Karpas-422 (cell line): ENCODE measurements at places on chromosomes 6 and 20.
A peak's percentile ranks its signal among the peaks of the same experiment; 100 is the strongest.

DNA sequence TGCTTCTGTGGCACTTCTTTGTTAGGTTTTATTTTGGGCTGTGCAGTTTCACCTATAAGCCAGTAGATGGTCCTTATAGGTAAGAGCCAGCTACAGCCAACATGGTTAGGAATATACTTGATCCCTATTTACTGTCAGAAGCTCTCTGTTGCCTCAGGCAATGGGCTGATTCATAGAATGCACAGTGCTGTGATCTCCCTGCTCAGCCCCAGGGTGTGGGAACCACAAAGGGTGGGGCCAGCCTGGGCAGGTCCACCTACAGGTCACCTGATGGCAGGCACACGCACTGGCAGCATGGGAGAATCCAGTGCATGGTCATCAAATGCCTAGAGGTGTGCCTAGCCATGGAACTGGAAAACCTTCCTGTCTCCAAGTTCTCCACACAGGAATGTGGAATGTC is 191.9 kb downstream of the MOXD1 start:
- DNase-seq = no peak

- no peak for DNase-seq
These were observed 32.9 kb downstream of the TAF4 start for GRCh38 chr20:62032609-62033368.

DNA sequence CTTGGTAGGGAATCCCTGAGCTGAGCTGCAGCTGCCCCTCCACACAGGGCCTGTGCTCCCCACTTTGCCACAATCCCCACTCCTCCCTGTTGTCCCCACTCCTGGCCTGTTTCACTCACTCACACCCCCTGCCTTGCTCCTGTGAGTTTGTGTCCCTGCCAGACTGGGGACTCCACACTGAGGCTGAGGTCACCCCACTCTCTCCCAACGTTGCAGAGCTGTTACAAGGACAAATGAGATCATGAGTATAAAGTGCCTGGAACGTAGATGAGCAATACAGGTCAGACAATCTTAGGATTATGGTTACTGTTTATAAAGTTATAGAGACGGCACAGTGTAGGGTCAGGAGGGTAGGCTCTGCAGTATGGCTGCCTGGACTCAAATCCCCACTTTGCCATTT is 426.0 kb upstream of the SULF2 start:
- no peak for DNase-seq

GRCh38 chr6:1895721-1896120 is 286.0 kb downstream of the FOXC1 start:
- no peak for DNase-seq

DNA sequence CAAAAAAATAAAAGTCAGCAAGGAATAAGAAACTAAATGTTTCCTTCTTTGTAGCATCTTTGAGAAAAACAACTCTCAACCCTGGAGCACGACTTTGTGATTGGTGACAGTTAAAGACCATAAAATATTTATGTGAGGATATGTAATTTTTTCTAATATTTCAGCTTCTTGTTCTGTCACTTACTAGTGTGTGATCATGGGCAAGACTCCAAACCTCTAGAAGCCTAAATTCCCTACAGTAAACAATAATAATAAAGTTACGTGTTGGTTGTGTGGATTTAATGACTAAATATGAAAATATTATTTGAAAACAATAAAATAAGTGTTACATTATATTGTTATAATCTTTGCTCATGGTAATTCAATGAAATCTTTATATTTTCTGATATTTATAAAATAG is 735.6 kb upstream of the MARCKS start:
- DNase-seq = no peak

DNA sequence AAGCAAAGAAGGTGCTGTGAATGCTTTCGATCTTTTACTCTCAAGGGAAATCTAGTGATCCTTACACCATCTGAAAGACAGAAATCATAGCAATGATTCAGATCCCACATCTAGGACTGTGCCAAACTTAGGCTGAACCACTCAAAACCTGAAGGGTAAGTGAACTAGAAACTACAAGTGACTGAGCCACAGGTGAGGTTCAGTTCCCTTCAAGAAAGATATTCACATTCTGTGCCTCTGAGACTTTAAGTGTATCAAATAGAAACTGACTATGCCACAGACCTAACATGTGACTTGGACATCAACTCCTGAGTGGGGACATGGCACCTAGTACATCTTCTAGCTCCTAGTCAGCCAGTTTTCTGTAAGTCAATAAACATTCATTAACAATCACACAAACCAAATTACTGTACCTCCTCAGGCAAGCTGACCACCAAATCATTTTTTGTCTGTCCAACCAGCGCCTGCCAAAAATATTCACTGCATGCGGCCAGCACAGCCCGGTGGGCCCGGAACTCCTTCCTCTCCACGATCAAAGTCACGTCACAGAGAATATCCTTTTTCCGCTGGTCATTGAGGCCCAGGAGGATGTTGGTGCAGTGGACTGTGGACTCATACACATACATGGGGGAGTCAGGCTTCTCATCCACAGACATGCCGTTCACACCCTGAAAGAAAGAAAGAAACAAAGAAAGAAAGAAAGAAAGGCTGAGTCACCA is 114.1 kb downstream of the GJA10 start:
- no peak for DNase-seq

DNA sequence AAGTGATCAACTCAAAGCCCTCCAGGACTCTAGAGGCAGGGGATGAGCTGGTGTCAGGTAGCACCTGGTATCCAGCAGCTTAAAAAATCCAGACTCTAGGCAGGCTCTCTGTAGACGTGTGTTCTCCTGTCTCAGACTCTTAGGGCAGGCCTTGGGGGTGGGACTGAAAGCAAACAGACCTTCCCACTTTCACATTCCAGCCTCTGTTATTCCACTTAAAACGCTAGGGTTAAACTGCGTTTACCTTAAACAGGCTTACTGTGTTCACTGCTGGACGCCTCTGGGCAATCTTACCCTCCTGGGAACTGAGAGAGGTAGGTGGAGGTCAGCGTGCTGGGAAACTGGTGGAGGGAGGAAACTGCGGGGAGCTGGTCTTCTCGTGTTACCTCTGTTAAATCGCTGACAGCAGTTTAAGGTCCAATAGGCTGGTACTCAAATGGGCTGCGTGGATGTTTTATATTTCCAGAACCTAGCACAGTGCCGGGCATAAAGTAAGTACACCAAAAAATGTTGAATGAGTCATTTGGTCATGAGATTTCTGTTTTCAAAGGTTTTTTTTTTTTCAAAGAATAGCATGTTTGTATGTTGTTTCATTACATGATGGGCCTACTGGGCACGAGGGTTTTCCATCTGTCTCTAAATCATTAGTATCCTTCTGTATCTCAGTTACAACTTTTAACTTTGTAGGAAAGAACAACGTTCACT is at the start of gene GCNT2:
TSS of gene GCNT2 (plus strand) at position 248 of the 705 bp plus-strand sequence. CDS start 7,561 bp downstream, outside the sequence.
- DNase-seq = peak; percentile 41

DNA sequence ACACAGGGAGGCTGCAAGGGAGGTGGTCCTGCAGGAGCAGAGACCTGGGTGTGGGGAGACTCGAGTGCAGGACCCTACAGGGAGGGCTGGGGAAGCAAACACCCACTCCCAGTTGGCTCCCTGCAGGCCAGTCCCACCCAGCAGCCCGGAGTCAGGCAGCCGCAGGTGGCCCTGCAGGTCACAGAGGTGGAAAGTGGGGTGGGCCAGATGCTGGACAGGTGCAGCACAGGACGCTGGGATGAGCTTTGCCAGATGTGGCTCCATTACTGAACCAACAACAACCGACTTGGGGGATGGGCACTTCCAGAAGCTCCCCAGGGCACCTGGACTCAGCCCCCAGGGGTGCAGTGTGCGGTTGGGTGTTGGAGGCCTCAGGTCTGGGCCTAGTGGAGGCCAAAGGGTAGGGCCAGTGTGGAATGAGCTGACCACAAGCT is 26.6 kb upstream of the MYT1 start:
- DNase-seq = no peak

DNA sequence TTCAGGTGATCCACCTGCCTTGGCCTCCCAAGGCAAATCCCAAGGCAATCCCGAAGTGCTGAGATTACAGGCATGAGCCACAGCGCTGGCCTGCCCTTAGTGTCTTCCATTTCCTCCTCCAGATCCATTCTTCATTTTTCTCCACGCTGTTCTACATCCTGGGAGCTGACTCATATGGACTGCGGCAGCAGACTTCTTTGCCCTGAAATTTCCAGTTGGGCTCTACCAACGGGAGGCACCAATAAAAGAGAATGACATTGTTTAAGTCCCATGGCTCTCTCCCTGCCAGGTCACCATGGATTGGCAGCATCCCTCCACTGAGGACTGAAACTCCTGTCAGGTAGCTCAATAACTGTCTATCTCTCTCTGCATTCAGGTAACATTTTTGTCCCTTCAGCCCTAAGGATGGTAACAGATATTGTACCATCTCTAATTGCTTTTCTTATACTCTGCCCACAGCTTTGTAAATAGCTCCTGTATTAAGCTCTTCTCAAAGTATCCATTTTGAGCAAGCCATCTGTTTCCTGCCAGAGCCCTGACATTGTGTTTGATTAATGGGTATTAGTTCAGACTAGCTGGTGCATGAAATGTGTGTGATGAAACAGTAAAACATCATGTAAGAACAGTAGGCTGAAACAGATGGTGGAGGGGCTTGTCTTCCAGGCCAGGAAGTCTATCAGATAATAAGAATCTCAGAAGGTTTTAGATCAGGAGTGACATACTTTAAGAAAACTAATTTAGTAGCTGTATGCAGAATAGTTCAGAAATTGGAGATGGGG is 3.6 kb downstream of the TBCC start:
- peak; percentile 94 for DNase-seq

- DNase-seq = peak; percentile 58
These were observed 746 bp downstream of the BACH2 start for GRCh38 chr6:90295854-90296340.

GRCh38 chr6:35648203-35648602 is 40.5 kb downstream of the FKBP5 start:
- DNase-seq = no peak

- DNase-seq = no peak
These were observed 449.7 kb upstream of the SULF2 start for GRCh38 chr20:48234951-48235350.

DNA sequence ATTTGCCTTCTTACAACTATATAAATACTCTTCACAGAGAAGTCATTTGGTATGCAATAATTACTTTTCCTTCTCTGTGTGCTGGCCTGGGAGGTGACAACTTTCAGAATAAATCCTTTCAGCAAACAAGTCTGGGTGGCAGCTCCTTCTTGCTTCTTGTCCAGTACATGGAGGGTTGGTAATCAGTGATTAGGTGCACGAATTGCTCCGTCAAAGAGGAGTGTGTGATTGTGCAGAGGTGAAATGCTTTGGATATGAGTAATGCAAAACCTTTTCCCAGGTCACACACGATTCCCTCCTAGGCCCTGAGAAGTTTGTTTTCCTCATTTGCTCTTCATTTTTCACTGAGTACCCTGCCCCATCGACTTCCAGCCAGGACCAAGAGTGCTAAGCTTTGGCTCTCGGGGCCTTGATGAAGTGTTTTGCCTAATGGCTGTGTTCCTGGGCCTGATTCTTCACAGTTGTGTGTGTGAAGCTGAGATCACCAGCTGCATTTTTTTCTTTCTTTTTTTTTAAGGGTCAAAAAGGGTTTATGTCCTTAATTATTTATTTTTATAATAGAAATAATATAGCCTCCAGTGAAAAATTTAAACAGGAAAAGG is 216.5 kb downstream of the ZMYND8 start:
- DNase-seq = no peak

GRCh38 chr20:20371681-20372080 is 3.8 kb downstream of the INSM1 start:
- DNase-seq = no peak

DNA sequence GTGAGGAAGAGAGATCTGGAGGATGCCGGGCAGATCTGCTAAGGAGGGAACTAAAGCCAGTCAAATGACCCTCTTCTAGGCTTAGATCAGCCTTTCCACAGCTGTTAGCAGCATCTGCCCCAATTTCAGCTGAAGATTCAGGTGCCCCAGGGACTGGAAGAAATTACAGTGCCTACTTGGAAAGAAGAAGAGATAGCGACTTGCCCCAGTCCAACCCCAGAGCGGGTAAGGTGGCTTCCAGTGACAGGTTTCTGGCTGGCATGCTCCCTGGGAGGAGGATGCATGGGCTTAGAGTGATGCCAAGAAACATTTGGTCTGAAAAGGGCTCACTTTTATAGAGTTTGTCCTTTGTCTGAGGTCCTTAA is 620 bp downstream of the TJAP1 start:
- peak; percentile 58 for DNase-seq

DNA sequence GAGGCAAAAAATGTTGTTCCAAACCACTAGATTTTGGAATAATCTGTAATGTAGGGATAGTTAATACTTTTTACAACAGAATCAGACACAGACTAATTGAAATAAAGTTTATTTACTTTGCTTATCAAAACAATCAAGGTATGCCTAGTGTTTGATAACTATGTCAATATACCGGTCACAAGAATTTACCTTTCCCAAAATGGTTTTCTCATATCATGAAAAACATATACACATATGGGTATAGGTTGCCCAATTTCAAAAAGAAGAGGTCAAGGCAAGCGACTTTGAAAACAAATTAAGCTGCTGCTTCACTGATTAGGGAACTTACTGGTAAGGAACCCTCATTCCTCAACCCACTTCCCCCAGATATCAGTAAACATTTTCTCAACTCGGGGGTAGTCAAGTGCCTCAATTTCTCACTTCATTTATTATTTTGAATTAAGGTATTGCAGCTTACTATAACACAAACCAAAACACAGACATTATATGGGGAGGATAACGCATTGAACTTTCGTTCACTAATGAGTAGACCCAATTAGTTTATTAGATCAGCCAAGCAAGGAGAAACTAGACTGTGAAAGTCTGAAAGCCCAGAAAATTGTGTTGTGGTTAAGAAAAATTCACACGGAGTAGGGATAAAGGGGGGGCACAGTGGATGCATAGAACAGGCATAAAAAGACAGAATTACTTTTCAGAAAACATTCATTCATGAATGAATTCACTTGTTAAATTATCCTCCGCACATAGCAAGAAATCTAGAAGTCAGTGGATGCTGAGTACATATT is 9.0 kb upstream of the ELOVL5 start:
- no peak for DNase-seq

DNA sequence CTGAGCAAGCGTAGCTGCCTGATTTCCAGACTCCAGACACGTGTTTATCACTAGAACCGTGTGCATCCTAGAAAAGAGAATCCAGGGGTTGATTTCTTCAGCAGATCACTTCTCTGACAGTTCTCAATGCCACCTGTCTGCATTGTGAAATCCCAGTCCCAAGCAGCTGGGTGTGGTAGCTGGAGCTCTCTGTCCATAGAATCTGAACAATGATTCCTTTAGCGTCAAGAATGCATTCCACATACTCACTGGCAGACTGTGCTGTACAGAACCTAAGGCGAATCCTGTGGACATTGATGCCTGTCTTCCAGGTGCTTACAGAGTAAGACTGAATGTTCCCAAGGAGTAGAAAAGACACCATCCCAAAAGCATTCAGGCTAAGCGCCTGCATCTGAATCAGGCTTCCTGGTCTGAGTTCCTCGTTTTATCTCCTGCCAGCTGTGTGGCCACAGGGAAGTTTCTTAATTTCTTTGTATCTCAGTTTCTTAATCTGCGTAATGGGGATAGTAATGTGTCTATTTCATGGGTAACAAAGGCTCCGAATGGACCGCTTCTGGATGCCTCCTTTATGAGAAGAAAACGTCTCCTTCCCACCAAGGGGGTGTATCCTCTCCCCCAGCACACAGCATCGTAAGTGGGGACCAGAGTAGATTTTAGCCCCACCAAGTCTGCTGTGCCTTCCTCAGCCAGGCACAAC is 10.4 kb upstream of the TRAF3IP2 start:
- DNase-seq = peak; percentile 30
